ENCODE measurements at places on chromosomes 4 and X.

DNA sequence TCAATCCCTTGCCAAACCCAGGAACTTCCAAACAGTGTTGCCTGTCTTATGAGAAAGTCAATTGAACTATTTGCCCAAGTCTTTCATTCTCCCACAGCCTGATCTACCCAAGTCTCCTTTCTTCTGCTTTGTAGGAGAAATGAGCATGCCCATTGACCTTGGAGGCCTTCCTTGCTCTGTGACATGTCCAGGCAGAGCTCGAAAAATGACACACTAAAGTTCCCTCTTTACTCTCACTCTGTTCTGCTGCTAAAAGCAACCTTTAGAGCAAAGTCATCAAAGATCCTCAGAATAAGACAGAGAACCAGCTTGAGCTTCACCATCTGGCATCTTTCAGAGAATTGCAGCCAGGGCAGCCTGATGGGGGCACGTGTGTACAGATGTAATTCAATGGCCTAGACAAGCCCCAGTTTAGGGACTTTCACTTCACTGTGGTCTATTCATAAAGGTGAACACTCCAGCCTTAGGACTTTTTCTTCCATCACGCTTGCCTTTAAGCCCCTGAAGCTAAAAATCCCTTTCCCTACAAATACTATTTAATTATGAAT lies 136.4 kb downstream of the AMELX start:
- DNase-seq = no peak

GRCh38 chrX:13550346-13550745 lies 19.1 kb upstream of the EGFL6 start:
- no peak for DNase-seq

DNA sequence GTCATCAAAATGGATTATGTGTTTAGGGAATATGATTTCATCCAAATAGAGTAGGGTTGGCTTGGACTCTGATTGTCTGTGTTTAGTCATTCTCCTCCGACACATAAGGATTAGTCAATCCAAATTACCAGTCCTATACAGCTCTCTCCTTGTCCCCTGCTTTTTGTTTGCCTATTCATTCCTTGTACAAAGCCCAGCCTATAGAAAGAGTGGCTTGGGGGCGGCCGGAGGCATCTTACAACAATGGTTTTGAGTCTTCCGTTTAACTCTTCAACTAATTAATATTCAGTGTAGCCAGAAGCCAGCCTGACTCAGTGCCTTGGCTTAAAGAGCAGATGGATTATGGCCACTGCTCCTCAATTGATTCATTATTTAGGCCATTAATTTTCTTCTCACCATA lies 796.6 kb upstream of the POU3F4 start:
- no peak for DNase-seq

- DNase-seq = no peak
These were observed 7.5 kb downstream of the MSANTD1 start for GRCh38 chr4:3256230-3257102.

DNA sequence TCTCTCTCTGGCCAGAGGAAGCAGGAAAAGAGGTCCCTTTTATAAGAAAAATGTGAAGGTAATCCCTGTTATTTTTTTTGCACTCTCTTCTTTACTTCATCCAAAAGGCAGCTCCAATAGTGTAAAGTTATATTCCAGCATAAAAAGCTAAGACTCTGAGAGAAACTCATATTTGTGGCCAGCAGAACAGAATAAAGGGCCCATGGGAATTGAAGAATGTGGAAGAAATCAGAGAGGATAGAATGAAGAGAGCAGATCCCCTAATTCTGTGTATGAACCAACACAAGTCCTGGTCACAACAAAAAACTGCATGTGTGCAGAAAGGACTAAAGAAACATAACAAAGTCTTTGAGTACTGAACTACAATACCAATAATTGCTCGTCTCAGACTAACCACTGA lies 22.3 kb downstream of the RPS6KA6 start:
- no peak for DNase-seq

DNA sequence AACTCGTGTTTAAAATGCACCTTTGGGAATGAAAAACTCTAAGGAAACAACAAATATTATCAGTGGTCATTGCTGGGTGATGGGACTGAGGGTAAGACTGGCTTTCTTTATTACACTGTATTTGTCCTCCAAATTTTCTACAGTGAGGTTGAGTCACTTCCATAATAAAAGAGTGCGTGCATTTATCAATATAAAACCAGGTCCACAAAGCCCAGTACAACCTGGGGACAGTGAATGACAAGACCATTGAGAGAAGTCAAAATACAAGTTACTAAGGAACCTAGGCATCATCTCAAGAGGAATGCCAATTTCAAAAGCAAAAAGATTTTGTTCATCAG lies 76.4 kb downstream of the MAGED4 start:
- DNase-seq = no peak

DNA sequence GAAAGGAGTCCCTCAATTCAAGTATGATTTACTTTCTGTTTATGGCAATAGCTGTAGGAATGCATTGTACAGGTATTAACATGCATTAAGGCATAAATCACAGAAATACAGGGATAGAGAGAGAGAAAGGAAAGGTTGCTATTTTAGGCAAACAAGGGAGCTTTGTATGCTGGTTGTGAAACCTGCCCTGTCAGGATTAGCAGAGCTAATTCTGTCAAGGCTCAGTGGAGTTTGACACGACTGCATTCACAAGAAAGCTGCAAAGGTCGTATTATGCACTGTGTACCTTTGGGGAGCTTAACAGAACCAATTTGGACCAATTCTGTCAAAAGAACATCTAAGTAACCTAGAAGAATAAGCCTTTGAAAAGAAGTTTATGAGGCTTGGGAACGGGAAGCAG lies 239.3 kb downstream of the GRIA2 start:
- DNase-seq = no peak

Measured in NCI-H446 treated with DMSO at 0.1 percent for 48 hours (cell line).